ENCODE measurements at places on chromosomes 16 and 17.

DNA sequence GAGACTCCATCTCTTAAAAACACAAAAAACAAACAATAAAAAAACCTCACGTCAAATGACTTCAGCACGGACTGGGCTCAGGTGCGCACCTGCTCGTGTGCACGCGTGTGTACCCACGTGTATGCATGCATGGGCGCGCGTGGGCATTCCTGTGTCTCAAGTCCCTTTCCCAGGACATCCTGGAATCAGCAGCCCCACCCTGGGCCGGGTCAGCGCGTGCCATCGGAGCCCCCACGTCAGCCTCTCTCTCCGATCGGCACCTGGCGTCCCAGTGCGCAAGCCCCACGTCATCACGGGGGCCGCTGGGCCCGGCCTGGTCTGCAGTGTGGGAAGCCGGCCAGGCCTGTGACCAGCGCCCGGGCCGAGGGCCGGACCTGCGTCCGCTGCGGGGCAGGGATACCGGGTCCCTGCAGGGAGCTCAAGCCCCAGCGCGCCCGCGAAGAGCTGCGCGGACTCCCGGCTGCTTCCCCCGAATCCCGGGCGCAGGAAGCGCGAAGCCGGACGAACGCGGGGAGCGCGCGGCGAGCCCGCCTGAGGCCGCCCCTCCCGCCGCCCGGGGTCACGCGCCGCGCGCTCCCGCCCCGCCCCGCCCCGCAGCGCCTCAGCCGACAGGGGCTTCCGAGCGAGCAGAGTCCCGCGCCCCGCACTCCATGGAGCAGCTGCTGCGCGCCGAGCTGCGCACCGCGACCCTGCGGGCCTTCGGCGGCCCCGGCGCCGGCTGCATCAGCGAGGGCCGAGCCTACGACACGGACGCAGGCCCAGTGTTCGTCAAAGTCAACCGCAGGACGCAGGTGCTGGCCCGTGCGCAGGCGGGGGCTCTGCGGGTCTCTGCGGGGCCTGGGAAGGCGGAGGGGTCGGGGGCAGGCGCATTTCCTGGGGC is at the start of gene FN3K:
Gene FN3K, plus strand, starts transcription at position 629 of the 880 bp plus-strand sequence. Its CDS starts 22 bp downstream, at position 651.
- peak; percentile 54 for DNase-seq

DNA sequence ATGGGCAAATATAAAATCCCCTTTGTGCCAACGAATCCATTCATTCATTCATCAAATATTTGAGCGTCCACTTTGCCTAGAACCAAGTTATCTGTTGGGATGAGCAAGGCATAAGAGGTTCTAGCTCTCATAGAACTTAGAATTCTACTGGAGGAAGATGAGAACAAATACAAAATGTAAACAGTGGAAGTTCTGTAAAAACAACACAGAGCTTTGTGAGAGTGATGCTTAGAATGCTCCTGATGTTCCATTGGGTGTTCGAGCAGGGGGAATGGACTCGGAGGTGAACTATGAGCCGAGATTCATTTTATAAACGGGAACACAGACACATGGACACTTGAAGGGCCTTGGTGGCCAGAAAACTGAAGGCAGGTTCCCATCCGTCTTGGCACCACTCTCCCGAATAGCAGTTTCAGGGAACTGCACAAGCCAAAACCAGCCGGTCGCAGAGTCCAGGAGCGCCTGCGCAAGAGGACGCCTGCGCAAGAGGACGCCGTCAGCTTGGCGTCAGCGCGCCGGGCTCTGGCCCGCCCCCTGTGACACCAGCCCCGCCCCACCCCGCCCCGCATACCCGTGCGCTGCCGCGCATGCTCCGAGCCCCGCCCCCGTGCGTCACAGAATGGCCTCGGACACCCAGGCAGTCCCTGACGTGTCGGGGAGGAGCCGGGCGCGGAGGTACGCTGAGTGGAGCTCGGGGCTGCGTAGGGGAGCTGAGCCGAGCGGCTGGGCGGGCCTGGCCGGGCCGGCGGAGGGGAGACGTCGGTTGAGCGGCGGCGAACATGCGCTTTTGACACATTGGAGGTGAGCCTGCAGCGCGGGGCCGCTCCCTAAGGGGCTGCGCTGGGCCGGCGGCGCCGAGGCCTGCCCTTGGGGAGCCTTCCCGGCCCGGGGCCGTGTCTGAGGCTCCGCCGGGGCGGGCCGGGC is at the start of gene NDEL1:
Gene NDEL1, plus strand, starts transcription at position 640 of the 924 bp plus-strand sequence. CDS start 8,388 bp downstream, outside the sequence.
- peak; percentile 97 for DNase-seq

- DNase-seq: no peak
Measured at GRCh38 chr17:80119839-80120238, 18.5 kb downstream of the GAA start.

GRCh38 chr17:55451203-55451641 is 29.6 kb upstream of the MMD start:
- peak; percentile 47 for DNase-seq

GRCh38 chr16:73095885-73096421 is 48.0 kb upstream of the ZFHX3 start:
- no peak for DNase-seq

- DNase-seq: no peak
Measured at GRCh38 chr17:81409190-81409935, 14.1 kb downstream of the BAHCC1 start.

DNA sequence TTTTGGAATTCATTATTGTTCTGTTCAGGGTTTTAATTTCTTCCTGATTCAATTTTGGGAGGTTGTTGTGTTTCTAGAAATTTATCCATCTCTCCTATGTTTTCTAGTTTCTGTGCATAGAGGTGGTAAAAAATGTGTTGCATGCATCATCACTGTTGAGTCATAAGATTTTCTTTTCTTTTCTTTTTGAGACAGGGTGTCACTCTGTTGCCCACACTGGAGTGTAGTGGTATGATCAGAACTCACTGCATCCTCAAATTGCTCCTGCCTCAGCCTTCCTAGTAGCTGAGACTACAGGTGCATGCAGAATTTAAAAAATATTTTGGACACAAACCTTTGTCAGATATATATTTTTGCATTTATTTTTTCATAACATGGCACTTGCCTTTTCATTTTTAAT is 184.8 kb downstream of the BCAS3 start:
- no peak for DNase-seq

GRCh38 chr16:1367486-1368174 is 15.9 kb downstream of the GNPTG start:
- DNase-seq: no peak

- DNase-seq: peak; percentile 80
Measured at GRCh38 chr17:17738901-17739300, 57.6 kb downstream of the RAI1 start.

- no peak for DNase-seq
Measured at GRCh38 chr16:26909623-26910022, 157.1 kb upstream of the C16orf82 start.

DNA sequence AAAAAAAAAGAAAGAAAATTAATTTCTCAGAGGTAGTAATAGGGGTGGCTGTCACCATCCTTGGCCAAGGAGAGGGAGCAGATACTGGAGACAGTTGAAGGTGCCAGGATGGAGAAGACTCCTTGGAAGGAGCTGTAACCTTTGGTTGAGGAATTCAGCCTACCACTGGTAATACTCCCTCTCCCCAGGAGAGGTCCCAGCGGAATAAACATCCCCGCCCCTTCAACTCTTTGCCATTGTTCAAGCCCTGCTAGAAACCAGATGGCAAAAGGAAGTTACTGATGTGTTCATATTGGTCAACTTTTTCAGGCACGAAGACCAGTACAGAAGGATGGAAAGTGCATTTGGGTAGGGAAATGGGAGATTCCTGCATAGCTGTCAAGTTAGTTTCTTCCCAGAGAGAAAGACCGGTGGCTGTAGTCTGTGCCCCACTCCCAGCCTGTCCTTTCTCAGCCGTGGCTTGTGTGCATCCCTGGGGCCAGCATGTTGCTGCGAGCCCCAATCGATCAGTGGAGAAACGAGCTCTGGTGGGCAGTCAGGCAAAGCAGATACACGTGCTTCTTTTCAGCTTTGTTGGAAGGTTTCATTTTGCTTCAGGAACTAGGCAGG is 612.1 kb downstream of the MAF start:
- DNase-seq: no peak
